DMS 273 treated with DMSO at 0.1 percent for 48 hours (cell line): ENCODE measurements at places on chromosomes 5 and 9.
A peak's percentile ranks its signal among the peaks of the same experiment; 100 is the strongest.

DNA sequence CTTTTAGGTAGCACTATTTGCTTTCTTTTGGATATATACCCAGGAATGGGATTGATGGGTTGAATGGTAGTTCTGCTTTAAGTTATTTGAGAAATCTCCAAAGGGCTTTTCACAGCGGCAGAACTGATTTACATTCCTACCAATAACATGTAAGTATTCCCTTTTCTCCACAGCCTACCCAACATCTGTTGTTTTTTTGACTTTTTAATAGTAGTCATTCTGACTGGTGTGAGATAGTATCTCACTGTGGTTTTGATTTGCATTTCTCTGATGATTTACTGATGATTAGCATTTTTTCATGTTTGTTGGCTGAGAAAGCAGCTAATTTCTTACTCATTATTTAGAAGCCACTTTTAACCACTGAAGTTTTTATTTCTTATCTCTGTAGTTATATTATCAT is 221.1 kb upstream of the ACTBL2 start:
- DNase-seq = peak; percentile 55

GRCh38 chr9:77820293-77820954 is 172.3 kb upstream of the GNA14 start:
- no peak for DNase-seq

DNA sequence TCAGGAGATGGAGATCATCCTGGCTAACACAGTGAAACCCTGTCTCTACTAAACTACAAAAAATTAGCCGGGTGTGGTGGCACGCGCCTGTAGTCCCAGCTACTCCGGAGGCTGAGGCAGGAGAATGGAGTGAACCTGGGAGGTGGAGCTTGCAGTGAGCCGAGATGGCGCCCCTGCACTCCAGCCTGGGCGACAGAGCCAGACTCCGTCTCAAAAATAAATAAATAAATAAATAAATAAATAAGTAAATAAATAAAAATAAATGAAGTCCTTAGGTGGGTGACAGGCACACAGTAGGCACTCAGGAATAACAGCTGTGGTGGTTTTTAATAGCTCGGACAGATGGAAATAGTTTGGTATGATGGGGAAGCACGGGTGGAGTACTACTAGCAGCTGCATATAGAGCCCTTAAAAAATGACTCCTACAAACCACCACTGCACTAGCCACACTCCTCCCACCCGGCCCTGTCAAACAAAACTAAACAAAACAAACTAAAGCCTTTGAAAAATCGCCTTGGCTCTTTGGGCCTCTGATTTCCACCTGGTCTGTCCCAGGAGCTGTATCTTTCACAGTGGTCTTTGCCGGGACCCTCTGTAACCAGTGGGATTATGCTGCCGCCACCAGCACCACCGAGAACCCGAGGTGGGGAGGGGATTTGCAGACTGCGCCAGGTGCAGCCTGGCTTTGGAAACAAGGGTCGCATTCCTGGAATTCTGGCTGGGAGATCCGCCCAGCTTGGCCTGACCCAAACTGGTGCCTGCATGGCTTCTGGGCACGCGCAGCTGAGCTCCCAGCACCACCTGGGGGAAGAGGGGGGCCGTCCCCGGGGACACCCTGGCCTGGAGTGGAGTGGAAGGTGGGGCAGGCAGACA is 5.1 kb upstream of the WDR5 start:
- DNase-seq = no peak

DNA sequence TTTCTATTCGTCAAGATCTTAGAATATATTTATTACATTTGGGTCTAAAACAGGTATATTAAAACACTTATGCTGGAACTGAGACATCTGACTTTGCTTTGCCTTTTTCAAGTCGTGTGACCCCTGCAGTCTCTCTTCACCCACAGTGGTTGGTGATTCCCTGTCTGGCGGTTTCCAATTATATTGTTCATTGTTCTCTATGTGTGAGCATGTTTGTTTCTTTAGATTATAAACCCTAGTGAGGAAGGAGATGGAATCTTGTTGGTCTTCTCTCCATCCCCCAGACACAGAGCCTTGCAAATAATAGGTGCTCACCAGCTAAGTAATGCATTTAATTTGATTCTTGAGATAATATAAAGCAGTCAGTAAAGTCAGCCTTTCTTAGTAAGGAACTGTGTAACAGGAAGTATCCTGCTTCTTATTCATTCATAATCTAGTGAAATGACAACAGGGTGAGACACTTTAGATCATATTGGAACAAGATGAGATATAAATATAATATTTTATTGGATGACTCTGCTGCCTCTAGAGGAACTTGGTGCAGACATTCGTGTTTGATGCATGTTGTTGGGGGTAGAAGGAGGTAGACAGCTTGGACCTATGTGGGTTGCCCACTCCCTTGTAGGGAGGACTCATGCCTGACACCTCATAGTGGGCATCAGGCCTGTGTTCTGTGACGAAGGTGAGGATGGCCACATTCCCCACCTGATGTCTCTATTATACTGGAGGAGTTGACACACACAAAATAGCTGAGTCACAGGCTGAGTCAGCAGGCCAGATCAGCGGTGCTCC is 88.1 kb downstream of the FGF1 start:
- DNase-seq = no peak

- DNase-seq = no peak
Measured at GRCh38 chr9:135791431-135792267, 89.7 kb downstream of the KCNT1 start.

DNA sequence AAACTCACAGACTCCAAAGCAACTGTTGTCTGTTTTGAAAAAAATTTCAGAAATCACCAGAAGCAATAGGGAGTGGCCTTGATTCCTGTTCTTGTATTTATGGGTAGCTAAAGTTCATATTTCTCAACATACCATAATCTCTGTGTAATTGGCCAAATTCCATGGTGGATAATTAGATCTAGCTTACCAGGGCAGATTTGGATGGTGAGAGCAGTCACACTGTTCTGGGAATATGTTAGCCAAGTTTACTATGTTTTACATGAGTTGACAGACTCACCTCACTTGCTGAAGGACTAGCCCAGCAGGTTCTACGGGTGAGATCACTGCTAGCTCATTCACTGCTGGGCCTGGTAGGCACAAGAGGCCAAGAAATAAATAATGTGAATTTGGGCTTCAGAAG is 32.7 kb upstream of the CDKN2B start:
- no peak for DNase-seq

- no peak for DNase-seq
Measured at GRCh38 chr5:73620334-73620687, 5.7 kb upstream of the ARHGEF28 start.

DNA sequence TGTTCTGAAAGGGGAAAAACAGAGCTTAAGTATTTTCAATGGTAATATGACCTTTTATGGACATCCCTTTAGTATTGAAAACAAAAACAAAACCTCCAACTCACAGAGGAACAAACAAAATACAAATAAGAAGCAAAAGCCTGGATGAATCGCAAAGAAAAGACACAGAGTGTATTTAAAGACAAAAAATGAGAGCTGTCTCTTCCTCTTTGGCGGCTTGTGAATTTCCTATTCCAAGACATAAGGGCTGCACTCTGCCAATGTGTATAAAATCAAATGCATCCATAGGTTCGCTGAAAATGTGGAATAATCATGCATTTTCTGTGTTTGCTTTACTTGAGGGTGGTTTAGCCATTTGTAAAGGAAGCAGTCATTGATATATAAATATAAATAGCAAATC is 739.3 kb upstream of the ZNF608 start:
- no peak for DNase-seq

DNA sequence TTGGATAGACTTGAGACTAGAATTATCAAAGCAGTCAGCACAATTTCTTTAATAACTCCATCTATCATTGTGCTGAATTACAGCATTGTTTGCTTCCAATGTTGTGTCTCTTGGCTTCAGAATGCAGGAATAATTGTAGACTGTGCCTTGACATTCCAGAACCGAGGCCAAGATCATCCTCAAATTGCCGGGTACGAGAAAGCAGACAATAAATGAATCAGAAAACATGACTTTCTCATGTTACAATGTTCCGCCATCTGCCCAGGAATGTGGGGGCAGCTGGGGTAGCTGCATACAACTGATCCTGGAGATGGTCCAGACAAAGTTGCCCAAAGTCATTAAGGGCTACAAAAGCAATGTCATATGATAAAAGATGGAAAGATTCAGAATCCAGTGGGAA is 206.2 kb upstream of the SGCD start:
- peak; percentile 65 for DNase-seq

DNA sequence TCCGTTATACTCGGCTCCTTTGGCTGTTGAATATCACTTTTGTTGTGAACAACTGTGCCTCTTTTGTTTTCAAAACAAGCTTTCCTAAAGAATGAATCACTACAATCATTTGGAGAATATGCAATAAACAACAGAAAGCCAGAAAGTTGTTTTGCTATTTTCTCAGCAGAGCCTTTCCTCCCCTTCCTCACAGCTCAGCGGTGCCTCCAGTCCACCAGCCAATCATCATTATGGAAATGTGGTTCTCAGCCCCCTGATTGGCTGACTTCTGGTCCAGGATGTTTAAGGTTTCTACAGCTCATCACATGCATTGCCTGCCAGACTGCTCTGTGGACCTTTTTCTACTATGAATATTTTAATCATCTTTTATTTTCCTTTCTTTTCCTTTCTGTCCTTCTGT is 9.1 kb upstream of the ZNF608 start:
- DNase-seq = no peak

DNA sequence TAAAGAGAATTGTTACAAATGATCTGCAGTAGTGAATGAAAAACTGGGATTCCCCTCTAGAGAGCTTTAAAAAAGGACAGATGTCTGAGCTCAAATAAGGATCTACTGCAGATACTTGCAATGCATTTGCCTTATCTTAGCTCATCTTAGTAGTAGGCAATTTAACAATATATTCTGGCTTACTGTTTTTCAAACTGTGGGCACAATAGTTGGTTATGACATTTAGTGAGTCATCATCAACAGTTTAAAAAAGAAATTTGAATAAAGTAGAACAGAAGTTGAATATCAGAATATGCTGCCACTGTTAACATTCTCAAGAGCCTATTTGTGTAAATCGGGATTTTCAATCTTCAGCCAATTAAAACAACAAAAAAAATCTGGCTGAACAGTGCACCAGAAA is 6.7 kb upstream of the CAST start:
- no peak for DNase-seq

DNA sequence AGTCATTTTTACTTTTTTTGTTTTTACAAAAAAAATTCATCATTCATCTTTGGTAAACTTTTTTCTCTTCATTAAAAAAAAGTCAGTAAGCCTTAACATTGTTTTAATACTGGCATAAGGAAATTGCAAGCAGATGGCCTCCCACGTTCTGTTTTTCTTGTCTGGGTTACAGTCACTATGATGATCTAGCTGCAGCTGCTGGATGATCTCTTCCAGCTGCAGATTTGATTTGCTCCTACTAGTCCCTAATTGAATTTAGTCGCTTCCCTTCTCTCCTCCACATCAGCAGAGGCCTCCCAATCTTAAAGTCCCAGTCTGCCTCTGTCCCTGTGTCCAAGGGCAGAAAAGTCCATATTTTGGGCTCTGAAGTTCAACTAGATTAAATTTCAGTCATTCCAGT is 106.8 kb upstream of the PTGER4 start:
- DNase-seq = no peak

DNA sequence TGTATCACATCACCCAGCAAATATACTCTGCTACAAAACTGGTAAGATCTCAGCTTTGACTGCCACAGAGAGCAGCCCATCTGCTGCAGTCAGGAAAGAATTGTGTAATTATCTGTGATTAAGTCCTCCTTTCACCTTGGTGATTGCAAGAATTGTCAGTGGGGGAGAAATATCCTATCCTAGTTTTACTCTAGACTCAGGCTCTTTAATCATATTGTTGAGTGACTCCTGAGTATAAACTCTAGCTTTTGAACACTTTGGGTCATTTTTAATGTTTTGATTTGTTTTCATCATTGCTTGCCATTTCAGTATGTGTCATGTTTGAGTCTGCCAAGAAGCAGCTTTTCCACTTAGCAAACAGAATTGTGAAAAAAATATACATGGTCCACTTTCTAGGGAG is 32.1 kb downstream of the VCAN start:
- DNase-seq = peak; percentile 12

DNA sequence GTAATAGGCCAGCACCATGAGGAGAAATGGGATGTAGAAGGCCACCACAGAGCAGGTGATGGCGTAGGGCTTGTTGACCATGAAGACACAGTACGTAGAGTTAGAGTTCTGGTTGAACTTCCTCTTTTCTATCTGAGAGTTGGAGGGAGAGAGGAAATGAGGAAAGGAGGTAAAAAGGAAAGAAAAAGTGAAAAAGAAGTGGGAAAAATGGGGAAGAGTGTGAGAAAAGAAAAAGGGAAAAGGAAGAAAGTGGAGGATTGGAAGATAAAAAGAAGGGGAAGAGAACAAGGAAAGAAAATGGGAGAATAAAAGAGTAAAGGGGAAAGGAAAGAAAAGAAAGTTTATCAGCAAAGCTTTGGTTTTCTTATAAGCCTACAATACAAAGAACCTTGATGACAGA is 126.1 kb downstream of the FBXO38 start:
- no peak for DNase-seq

- DNase-seq = no peak
Measured at GRCh38 chr9:97809666-97810344, 43.2 kb upstream of the FOXE1 start.

DNA sequence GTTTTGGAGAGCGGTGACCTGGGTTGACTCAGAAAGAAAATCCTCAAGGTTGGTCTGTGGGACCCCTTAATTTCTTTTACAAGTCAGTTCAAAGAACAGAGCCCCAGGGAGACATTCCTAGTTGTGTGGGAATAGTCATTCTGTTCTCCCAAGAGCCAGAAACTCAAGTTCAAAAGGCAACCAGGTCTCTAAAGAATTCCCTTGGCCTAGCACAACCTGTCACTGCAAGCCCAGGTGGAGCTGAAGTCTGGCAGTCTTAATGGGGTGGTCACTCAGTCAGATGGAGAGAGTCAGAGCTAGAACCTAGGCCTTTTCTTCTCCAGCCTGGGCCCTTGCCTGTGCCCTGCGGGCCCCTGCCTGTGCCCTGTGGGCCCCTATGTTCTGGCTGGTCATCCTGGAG is 37.5 kb upstream of the CDKN2AIPNL start:
- no peak for DNase-seq

DNA sequence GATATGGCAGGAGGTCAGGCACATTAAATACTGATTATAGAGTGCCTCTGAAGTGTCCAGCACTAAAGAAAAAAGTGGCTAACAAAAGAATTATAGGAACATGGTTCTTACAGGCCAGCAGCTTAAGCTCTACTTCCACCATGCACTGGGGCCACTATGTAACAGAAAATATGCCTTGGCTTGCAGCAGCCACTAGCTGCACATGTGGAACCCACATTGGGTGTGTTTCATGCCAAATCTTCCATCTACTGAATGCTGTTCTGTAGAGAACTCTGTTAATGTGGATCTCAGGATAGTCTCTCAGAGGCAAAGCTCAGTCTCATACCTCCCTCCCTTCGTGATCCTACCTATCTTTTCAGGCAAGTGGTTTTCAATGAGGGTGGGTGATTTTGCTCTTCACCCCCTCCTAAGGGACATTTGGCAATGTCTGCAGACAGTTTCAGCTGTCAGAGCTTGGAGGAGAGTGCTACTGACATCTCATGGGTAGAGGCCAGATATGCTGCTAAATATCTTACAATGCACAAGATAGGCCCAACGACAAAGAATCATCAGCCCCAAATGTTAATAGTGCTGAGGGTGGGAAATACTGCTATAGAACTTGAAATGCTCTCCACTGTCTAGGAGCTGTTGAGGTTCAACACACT is 218.9 kb downstream of the TARS1 start:
- no peak for DNase-seq
